ENCODE measurements at places on chromosomes 2 and 18.

DNA sequence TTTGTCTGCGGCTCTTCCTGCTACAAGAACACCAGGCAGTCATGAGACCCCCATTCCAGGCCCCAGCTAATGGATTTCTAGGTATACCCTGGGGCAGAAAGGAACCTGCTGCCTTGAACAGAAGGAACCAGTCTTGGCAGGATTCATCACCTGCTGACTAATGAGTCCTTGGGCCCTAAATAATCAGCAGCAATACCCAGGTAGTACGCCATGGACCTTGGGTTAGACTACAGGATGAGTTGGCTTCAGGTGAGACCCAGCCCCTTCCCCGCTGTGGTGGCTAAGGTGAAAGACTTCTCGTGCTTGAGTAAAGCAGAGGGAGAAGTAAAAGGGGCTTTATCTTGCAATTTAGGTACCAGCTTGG is 105.0 kb downstream of the SPIRE1 start:
- no peak for DNase-seq

GRCh38 chr2:1973636-1974035 is 229.3 kb upstream of the PXDN start:
- no peak for DNase-seq

DNA sequence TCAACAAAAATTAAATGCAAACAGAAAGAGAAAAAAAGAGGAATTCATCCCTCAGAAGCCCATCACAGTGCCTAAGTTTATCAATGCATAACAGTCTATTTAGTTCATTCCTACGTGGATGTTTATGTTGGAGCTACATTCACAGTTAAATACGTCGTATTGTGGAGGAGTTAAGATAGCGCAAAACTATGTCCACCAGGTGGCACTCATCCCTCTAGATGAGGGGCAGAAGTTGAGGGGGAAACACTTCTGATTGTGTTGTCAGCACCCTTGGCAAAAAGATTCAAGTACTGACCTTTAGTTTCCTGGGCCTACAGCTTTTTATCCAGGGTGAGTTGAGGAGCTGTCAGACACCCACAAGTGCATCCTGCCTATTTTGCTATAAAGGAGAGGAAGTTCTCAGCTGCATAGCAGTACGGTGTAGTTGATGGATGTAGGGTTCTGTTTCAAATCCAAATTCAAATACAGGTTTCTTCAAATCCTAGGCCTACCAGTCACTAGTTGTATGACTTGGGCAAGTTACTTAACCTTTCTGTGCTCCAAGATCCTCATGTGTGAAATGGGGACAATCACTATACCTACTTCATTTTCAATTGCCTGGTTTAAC is 26.8 kb upstream of the MYO1B start:
- peak; percentile 85 for DNase-seq

DNA sequence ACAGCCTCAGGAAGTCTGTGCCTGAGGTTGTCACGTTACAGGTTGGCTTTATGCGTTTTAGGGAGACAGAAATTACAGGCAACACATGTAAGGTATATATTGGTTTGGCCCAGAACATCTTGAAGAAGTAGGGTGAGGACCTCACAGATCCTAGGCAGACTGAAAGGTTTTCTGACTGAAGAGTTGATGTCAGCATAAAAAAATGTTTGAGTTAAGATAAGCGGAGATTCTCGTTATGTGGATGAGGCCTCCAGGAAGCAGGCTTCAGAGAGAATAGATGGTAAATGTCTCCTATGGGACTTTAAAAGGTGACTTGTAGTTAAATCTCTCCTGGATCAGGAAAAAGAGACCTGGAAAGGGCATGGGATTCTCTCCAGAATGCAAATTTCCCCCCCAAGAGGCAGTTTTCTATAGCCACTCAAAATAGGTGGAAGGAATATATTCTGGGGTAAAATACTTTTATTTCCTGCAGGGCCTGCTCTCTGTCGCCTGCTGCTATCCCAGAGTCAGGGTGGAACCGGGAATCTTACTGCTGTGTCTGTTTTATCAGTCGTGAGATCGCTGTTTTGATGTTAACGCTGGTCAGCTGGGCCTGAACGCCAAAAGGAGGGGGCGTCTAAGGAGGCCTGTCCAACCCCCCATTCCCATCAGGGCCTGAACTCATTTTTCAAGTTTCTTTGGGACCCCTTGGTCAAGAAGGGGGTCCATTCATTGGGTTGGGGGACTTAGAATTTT is 171.1 kb downstream of the HDAC4 start:
- no peak for DNase-seq

DNA sequence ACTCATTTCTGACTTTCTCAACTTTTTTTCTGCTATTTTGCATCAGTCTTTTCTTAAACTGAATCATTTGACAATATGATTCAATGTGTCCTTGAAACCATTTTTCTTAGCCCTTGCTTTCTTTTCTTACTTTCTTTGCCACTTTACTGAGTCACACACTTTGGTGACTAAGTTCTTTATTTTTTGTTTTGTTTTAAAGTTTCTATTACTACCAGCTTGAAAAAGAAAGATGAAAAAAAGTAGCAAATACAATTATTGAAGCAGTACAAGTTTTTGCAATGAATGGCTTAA is 116.5 kb downstream of the DOCK10 start:
- DNase-seq: no peak

Measured in KBM-7 (cell line).